ENCODE measurements at places on chromosomes 6 and 20. TPM values are rescaled to one million over a fixed set of nuclear protein-coding genes. Genes with fewer than 3 reads are reported as not detected.
A peak's percentile ranks its signal among the peaks of the same experiment; 100 is the strongest.

DNA sequence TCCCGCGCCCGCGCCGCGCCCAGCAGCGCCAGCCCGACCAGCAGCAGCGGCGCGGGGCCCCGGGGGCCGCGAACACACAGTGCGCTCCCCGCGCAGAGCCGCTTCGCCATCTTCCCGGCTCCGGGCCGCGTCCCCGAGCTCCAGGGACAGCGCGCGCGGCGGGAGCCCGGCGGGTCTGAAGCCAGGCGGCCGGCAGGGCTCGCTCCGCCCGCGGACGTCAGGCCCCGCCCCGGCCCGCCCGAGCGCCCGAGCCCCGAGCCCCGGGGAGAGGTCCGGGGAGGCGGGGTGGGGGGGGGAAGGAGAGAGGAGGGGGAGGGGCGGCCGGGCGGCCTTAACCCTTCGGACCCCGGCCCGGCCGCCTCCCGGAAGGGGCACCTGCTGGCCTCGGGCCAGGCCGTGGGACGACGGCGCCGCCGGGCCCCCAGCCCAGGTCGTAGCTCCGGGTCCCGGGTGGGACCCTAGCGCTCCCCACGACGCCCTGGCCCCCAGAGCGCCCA, at the start of gene LAMA5:
Gene LAMA5 (minus strand): TSS at position 177 of the 497 bp plus-strand sequence. CDS start 67 bp downstream, at position 110.
- no peak for DNase-seq

The CASS4 gene
- total RNA-seq: 0.15 TPM

- no peak for DNase-seq
Observed at GRCh38 chr6:129597023-129597713, 112.8 kb downstream of the ARHGAP18 start.

GRCh38 chr20:12644461-12644860, 364.3 kb upstream of the SPTLC3 start:
- DNase-seq: no peak

DNA sequence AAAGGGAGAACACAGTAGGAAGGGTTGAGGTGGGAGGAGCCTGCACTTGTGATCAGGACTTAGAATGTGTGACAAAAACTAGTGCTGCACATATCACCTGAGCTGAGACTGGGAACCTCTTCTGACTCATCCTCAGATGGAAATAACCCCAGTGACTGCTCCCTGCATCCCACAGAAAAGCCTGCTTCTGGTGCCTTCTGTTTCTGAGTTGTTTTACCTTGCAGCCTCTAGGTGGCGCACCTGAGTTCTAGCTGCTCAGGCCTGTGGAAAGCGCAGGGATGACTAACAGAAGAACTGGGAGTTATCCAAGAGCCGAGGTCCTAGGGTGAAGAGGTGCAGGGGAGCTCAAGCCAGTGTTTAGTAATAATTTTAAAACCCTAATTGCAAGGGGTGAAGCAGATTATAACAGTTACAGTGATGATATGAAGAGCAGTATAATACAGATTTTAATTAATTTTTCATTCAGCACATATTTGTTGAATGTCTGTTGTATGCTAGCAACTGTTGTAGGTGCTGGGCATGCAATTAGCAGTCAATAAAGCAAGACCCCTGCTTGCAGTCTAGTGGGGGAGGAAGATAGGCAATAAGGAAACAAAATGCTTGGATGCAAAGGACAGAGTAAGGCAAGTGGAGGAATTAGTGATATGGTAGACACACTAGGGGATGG, 302.5 kb downstream of the DHX35 start:
- peak; percentile 87 for DNase-seq

DNA sequence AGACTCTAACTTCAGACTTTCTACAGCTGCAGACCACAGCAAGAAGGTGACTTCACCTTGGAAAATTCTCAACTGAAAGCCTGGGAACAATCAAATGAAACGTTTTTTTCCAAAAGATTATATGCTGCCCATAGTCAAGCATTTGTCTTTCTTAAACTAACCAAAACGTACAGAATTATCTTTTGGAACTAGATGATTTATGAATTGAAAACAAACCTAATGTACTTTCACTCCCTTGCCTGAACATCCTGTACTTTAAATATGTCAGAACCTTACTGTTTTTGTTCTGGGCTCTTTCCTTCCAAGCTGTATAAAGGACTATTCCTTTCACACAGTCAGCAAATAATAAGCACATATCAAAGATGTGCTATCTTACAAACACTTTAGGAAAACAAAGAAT, 62.4 kb upstream of the TNFAIP3 start:
- DNase-seq: no peak

- DNase-seq: no peak
Observed at GRCh38 chr20:50450493-50450826, 59.7 kb upstream of the PTPN1 start.

The C6orf15 gene
- not detected for total RNA-seq

DNA sequence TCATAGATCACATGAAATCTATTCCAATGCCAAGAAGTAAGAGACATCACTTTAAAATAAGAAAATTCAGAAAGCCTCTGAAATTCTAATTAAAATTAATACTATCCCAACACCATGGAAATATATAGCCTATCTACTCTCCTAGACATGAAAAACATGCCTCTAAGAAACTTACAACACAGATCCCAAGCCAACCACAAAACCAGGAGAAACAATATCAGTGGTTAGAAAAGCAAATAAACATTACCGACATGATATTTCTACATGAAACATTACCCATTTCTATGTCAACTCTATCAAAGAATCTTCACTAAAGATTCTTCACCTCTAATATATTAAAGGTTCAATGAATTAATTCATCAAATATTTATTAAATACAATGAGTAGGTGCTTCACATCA, 4.8 kb downstream of the EPB41L2 start:
- peak; percentile 68 for DNase-seq

DNA sequence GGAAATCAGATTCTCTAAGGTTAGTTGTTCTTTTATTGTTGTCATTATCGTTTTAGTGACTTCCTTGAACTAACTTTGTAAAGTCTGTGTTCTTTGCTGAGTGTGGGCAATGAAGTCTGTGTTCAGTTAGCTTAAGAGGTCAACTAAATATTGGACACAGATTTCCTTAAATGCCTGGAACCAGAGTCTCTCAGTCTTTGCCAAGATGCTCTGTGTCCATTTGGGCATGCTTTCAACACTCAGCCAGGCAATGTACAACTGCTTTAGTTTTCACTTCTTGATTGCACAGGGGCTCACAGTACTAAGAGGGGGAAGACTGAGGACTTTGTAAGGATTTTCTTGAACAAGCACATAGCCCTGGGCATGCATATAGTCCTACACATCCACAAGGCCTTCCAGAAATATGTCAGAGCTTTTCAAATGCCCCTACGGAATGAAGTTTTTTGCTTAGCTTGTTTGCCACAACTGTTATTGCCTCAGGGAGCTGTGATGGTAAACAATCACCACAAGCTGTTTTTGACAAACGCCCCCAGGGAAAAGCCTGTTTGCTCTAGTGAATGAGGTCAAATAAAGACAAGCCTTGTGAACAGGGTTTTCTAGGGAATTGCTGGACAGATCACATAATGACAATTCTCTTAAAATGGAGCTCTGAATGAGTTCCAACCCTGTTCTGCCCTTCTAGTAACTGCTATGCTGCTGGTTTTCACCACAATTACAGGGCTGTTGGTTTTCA, 82.5 kb downstream of the B3GAT2 start:
- DNase-seq: no peak

- no peak for DNase-seq
Observed at GRCh38 chr6:144666781-144667180, 381.6 kb downstream of the UTRN start.

GRCh38 chr6:113221850-113222249, 635.3 kb upstream of the MARCKS start:
- DNase-seq: no peak
